C1 segment of cervical spinal cord (tissue), 14 donors: ENCODE measurements at places on chromosomes 11 and 22.

- no peak for DNase-seq
These were observed 9.8 kb upstream of the CECR2 start for GRCh38 chr22:17359501-17359900.

- DNase-seq, result peak; percentile 68
These were observed 26.1 kb downstream of the TMEM184B start for GRCh38 chr22:38246692-38247091.

GRCh38 chr22:38927033-38927781 lies 30.2 kb upstream of the APOBEC3A start:
- DNase-seq, result peak; percentile 37

GRCh38 chr11:85539740-85540139 lies 87.4 kb downstream of the DLG2 start:
- DNase-seq, result no peak

DNA sequence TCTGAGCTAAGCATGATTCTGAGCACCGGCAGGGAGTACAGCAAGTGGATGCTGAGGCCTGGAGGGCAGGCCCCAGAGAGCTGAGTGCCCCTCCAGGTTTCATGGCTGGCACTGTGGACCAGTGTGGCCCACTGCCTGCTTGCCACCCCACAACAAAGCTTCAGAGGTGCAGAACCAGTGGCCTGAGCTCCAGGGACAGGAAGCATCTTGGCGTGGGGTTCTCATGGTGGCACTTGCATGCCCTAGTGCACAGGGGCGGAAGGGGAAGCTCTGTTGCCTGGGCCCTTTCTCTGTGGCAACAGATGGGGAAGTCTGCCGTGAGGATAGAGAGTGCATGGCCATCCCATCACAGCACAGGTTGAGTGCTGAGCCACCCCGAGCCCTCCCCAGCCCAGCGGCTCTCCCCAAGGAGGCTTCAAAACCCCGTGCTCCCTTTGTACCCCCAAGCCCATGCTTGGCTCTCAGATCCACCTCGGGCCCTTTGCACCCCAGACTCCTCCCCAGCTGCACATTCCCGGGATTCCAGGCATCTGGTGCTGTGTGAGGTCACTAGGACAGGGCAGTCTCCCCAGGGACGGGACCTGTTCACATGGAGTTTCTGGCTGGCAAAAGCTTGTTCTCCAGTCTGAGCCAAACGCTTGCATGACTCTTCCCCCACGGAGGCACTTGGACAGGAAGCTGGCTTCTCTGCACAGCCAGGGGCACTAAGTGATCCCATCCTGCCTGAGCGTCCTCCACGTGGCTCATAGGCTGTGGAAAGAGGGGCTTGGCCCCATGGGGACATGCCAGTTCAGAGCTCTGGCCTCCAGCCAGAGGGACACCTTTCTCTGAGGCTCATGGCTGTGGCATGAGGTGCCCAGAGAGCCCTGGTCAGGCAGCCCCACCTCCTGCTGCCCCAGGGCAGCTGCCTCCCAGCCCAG lies 4.2 kb downstream of the SLC25A1 start:
- no peak for DNase-seq

- DNase-seq, result no peak
These were observed 48.7 kb downstream of the TSPAN18 start for GRCh38 chr11:44775366-44775984.

DNA sequence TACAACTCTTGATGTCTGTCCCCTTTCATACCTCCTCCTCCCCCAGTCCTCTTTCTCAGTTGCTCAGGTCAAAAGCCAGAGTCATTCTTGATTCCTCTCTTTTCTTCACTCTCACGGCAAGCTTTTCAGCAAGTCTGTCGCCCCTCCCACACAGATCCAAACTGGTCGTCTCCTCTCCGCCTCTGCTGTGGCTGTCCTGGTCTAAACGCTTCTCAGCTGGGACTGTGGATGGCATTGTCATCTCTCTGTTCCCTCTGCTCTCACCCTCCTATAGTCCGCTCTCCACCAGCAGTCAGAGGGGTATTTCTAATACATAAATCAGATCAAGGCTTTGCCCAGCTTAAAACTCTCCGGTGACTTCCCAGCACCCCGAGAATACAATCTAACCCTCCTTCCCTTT lies 46.8 kb upstream of the SPATA19 start:
- DNase-seq, result no peak

DNA sequence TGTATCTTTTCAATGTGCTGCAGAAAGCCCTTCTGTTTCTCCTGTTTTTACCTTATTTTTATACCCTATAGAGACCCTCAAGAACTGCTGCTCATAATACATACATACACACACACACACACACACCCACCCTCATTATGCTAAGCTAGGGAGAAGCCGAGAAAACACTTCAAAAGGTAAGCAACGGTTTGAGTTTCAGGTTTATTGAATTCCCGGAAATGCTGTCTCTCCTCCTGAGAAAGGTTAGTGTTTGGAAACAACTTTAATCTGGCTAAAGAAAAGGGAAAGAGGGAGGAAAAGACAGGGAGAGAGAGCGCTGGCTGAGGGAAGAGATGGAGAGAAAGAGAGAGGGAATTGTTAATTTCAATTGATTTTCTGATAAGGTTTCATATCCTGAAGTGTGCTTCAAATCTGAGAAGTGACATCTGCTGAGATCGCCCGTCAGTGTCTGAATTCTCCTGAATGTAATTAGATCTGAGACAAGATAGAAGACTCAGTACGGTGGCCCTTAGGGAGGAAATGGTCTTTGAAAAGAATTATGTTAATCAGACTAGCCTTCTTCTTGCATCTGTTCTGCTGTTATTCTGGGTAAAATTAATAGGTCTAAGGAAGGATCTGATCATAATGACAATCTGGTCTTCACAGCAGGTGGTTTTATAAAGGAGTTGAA lies 169.1 kb downstream of the NXPE2 start:
- DNase-seq, result no peak

DNA sequence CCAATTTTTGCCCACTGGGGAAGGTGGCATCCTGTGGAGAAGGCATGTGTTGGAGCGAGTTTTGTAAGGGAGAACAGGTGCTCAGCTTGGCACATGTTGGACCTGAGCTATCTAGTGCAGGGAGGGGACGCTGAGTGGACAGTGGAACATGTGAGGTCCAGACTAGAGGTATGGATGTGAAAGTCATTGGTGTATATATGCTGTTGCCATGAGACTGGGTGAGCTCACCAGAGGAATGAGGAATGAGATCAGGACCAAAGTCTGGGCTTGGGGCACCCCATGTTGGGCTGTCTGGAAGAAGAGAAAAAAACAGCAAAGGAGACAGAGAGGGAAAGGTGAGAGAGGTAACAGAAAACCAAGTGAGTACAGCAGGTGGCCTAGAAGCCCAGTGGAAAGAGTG lies 12.3 kb upstream of the SYT7 start:
- no peak for DNase-seq

GRCh38 chr11:112400476-112401014 lies 139.9 kb upstream of the PLET1 start:
- no peak for DNase-seq

DNA sequence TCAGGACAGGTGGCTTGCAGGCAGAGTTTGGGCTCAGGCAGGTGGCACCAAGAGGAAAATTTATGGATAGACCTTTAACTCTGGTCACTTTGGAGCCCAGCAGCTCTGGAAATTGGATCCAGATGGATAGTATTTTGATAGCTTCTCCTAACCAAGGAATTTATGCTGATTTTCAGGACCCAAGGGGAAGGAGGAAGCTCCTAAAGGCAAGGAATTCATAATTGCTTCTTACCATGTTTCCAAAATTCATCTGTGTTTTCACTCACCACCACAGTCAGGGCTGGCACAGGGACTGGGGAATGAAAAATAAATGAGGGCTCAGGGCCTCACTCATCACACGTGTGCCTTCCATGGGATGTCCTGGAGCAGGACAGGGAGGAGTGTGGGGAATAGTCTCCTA lies 317.8 kb downstream of the ST3GAL4 start:
- no peak for DNase-seq

- no peak for DNase-seq
These were observed 802.4 kb downstream of the TBC1D22A start for GRCh38 chr22:47564651-47565434.

DNA sequence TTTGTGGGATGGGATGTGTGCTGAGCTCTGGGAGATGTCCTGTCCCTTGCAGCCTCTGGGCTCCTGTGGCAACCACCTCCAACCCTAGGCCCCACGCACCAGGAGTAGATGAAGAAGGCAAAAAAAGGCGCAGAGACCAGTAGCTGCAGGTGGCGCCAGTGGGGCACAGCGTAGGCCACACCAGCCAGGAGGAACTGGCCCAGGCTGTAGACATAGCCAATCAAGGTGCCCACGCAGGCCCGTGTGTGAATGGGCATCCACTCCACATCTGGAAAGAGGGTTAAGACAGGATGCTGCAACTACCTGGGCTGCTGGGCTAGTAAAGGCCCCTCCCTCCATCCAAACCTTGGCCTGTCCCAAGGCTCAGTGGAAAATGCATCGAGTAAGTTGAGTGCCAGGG lies 3.0 kb downstream of the SLC22A6 start:
- DNase-seq, result no peak
